Right renal pelvis (tissue), 4 donors: ENCODE measurements at places on chromosomes 7 and 10.

DNA sequence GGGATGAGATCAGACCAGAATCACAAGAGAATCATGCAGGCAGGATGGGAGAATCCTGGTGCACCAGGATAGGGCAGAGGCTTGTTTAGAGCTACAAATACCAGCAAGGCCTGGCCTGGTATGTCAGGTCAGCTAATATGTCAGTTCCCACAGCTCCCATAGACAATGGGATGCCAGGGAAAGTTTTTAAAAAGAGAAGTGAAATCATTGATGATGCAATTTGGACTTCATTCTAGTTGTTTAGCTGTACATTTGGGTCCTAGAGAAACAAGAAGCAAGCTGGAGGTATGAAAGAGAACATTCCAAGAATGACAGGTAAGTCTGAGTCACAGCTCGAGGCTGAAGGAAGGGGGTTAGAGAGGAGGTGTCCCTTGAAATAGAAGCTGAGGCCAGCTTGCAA, 45.2 kb downstream of the GPR141 start:
- no peak for DNase-seq

- DNase-seq = no peak
These were observed 58.0 kb downstream of the LSMEM1 start for GRCh38 chr7:112538726-112539255.

- DNase-seq = no peak
These were observed at the start of gene SLC26A4 for GRCh38 chr7:107660381-107661080. SLC26A4 (plus strand) TSS chr7:107660828; CDS start chr7:107661642, 814 bp downstream.

- DNase-seq = no peak
These were observed 244.8 kb downstream of the PRKG1 start for GRCh38 chr10:51319173-51319435.

- no peak for DNase-seq
These were observed 177.7 kb upstream of the SP8 start for GRCh38 chr7:20964281-20964918.

DNA sequence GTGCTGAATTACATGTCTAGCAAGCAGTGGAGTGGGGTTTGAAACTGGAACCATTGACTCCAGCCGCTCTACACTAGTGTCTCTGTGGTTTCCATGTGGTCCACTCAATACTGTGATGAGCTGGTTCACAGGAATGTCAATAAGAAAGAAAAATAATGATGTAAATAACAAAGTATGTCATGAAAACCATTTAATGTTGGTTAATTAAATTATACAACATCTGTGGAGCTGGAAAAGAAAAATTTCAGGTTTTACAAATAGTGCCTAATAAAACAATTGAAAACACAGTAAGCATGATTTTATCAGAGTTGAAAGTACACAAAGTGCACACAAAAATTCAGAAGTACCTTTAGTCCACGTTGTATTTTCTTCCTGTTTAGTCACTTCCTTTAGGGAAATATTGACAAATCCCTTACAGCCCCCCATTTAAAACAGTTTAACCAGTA, 28.7 kb upstream of the NAMPT start:
- DNase-seq = no peak

GRCh38 chr10:47182934-47183703, 116.9 kb upstream of the GDF10 start:
- DNase-seq = no peak

DNA sequence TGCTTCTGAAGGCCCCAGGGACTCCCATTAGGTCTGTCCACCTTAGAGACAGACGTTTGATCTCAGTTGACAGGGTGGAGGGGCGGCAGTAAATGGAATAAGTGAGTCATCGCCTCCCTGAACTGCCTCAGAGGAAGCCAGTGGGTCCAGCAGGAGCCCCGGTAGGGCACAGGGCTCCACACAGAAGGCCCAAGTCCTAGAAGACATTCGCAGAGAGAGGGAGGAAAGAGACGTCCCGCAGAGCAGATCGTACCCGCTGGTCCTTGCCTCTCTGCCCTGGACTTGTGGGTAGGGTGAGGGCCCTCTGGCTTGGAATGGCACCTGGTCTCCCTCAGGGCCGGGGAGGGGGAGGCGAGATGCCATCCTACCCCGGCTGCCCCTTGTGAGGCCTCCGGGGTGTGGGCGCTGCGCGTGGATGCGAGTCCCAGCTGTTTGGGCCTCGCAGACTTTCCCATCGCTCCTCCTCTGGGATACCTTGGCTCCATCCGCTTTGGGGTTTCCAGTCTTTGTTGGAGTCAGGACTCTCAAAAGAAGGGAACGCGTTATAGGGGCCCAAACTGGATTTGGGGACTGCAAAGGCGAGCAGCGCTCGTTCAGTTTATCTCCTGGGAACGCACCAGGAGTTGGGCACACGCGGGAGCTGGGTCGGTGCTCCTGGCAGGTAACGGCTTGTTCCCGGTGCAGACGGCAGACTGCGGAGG, 5.1 kb downstream of the TLX1 start:
- DNase-seq = no peak

GRCh38 chr10:60536529-60537114, 146.9 kb upstream of the ANK3 start:
- no peak for DNase-seq

- no peak for DNase-seq
These were observed 15.0 kb downstream of the INSIG1 start for GRCh38 chr7:155312633-155313032.

DNA sequence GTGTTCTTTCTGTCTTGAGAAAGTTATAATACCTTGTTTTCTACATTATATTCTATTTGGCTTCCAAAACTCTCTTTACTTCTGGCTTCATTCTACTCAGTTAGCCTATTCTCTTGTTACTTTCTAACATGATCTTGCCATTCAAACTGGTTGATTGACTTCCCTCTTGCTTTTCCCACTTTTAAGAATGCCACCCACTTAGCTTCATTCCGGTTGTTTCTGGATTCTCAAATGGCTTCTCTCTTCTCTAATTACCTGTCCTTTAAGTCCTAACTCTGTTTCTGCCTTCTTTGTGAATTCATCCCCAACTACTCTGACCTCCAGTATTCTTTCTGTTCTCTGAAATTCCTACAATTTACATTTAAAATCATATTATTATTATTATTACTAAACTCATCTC, 52.0 kb downstream of the ANKIB1 start:
- DNase-seq = no peak

DNA sequence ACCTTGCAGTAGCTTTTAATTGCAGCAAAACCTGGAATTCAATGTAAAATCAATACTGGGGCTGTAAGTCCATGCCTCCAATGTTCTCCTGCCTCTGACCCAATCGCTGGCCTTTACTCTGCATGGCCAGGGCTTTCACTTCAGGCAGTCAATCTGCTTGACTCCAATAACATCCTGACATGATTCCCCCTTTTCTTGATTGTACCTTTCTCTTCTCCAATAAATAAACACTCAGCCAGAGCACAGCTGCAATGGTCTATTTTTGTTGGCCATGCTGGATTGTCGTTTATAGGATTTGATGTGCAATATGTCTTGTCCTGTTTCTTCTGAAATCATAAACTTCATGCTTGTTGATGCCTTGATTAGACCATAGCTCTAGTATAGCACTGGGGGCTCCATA, 97.8 kb upstream of the COL1A2 start:
- DNase-seq = no peak

DNA sequence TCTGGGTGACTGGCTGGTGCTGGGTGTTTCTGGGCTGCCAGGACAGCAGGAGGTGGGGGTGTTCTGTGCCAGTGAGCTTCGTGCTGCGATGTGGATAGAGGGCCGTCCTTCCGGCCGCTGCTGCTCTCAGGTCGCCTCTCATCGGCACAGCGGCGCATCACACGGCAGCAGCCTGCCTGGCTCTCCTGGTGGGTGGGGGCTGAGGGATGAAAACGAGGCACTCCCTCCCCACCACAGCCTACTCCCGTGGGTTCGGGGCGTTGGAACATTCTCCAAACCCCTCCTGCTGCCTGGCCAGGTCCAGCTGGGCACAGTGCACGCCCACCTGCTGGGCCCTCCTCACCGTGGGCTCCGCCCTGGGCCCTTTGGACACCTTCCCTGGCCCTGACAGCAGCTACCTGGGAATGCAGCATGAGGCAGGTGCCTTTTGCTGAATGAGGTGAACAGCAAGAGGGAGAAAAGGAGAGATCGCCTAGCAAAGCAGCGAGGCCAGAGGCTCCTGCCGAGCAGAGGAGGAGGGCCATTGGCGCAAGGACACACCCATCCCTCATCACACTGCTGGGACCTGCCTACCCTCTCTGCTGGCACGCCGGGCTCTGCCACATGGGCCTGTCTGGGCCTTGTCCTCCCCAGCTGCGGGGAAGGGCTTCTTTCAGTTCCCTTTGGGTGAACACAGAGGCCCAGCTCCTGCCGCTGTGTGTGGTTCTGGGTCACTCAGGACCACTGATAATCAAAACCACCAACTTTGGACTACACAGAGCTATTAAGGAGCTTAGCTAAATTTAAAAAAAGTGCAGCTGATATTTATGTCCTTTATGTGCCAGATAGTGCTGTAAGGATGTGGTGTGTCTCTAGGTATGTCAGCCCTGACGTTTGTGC, 33.4 kb downstream of the INPP5A start:
- no peak for DNase-seq

GRCh38 chr7:55485501-55486191, 86.7 kb downstream of the VOPP1 start:
- DNase-seq = no peak

DNA sequence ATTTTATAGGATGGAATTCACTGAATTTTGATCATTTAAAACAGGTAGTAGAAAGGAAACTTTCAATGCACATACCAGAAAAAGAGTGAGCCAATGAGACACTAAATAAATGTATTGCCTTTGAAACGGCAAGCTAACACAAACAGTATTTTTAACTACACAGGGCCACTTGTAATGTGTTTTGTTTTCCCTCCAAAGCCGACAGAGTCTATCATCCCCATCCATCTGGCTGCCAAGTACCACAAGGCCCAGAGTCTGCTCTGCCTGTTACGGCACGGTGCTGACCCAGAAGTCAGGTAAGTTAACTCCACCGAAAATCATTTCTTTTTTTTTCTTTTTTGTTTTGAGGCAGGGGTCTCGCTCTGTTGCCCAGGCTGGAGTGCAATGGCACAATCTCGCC, 1.5 kb downstream of the ANKRD61 start:
- no peak for DNase-seq

DNA sequence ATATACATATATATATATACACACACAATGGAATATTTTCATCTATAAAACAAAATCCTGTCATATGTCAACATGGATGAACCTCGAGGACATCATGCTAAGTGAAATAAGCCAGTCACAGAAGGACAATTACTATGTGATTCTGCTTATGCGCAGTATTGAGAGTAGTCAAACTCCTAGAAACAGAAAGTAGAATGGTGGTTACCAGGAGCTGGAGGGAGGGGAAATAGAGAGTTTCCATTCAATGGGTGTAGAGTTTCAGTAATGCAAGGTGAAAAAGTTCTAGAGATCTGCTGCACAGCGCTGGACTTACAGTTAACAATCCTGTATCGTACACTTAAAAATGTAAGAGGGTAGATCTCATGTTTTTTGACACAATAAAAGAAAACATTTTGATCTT, 181.9 kb downstream of the CDCA7L start:
- no peak for DNase-seq

- no peak for DNase-seq
These were observed 552.4 kb upstream of the KCND2 start for GRCh38 chr7:119720541-119720940.

DNA sequence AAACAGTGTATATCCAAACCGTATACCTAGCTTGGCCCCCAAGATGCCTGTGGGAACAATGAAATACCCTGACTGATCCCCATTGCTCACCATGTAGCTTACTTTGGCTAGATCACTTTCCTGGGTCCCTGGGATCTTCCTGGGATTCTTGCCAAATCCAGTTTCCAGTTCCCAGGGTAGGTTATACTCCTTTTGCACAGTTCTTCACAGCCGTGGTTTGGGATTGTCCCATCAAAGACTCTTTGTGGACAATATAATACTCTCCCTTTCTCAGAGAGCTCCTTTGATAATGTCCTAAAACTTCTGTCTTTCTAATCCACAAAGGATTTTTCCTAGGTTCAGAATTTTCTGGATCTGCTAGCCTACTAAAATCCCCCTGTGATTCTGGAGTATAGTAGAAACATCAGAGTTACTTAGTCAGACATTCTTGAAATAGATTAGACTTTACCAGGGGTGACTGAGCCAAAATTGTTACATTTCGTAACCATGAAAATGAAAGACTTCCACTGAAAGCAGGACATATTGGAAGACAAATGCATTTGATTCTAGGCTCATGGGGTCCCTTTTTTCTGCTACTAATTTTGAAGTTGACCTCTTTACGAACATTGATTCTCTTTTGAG, 388.3 kb upstream of the ETV1 start:
- no peak for DNase-seq

GRCh38 chr10:29323367-29323766, 34.5 kb downstream of the LYZL1 start:
- no peak for DNase-seq

DNA sequence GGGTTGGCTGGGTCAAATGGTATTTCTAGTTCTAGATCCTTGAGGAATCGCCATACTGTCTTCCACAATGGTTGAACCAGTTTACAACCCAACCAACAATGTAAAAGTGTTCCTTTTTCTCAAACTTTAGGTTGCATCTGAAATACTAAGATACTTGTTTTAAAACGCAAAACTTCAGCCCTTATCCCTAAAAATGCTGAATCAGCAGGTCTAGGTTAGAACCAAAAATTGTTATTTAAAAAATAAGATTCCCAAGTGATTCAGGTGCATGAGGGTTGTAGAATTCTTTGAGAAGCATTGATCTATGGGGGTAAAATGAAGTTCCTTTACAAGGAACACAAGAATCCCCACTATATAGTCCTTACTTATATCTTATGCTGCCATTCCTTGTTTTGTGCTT, 56.5 kb upstream of the BICC1 start:
- no peak for DNase-seq

DNA sequence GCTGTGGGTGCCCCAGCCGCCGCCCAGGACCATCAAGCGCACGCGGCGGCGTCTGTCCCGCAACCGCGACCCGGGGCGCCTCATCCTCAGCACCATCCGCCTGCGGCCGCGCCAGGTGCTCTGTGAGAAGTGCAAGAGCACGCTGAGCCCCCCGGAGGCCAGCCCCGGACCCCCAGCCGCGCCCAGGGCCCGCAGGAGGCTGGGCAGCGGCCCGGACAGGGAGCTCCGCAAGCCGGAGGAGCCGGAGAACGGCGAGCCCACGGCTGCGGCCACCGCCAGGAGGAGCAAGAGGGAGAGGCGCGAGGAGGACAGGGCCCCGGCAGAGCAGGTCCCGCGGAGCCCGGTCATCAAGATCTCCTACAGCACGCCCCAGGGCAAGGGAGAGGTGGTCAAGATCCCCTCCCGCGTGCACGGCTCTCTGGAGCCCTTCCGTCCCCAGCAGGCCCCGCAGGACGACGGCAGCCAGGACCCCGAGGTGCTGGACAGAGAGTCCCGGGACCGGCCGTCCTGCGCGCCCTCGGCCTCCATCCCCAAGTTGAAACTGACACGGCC, 8.0 kb downstream of the PWWP2B start:
- no peak for DNase-seq

- DNase-seq = no peak
These were observed 2.9 kb upstream of the SGCE start for GRCh38 chr7:94658826-94659225.
